SK-N-MC (cell line): ENCODE measurements at places on chromosomes 1 and 21.

- DNase-seq: no peak
Measured at GRCh38 chr1:7517611-7518330, 253.3 kb upstream of the VAMP3 start.

- no peak for DNase-seq
Measured at GRCh38 chr1:99827970-99828369, 22.2 kb upstream of the AGL start.

GRCh38 chr21:43753439-43753799, 22.7 kb downstream of the CSTB start:
- no peak for DNase-seq

DNA sequence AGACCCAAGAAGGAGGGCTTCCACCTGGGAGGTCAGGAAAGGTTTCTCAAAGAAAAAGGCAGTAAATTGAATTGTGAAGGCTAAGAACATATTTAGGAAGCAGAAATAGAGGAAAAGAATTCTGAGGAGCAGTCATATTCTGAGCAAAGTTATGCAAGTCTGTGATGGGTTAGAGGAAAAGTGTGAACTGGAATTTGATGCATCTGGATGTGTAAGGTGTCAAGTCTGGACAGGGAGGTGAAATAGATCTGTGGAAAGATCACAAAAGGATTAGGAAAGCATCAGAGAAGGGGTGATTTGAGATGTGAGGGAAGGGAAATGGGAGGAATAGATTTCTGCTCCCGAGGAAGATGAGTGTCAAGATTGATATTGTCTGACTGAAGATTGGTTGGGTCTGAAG, 18.1 kb upstream of the PRDM2 start:
- no peak for DNase-seq

- DNase-seq: no peak
Measured at GRCh38 chr1:38173848-38174247, 127.3 kb upstream of the POU3F1 start.
